ENCODE measurements at places on chromosomes 11 and 22.

DNA sequence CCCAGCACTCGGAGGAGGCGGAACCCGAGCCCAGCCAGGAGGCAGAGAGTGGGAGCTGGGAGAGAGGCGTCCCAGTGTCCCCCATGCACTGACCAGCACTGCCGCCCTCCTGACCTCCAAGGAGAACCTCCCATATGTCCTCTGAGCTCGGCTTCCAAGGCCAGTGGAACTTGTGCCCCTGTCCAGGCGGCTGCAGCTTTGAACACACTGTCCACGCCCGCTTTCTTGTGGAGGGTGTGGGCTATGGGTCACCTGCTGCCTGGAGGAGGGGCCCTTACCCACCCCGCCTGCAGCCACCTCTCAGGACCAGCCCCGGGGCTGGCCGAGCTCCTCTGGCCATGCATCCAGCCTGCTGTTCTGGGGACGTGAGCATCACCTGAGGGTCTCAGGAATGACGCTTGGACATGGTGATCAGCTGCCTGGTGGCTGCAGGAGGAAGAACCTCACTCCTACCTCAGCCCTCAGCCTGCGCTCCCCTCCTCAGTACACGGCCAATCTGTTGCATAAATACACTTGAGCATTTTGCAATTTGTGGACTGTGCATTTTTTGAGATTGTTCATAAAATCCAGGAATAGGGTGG lies 22.2 kb upstream of the MUC5B start:
- no peaks in the 10 kb centered on the region for H3K4me1 ChIP-seq
- H3K27ac ChIP-seq, result no peak overlapping the region
- ATAC-seq, result no peak
- H3K27me3 ChIP-seq, result no peaks in the 10 kb centered on the region

DNA sequence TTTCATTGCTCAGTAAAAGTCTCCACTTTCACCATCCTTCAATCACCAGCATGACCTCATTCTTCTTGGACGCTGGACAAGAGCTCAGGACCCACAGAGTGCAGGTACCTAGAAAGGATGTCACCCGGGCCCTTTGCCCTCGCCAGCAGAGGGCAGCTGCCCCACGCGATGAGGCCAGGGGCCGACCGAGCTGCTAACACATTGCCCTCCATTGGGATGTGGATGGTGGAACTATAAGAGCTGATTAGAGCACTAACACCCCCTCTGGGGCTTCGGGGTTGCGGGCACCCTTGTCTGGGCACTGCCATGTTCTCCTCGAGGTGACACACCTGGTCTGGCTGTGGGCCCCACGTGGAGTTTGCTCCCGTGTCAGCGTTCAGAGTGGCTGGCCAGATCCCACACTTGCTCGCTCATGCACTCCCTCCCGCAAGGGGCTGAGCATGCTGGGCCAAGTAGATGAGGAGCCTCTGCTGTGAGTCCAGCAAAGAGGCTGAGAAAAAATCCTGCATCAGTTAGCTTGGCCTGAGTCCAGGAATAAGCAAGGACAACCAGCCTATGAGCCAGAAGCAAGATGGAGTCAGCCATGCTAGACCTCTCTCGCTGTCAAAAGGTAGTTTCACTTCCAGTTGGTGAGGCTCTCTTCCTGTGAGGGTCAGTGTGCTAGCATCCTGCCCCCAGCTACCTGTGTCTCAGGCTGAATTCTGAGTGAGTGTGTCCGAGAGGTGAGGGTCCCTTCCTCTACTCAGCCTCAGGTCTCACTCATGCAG lies 9.8 kb downstream of the KRTAP5-6 start:
- H3K27ac ChIP-seq, result peak overlapping the region; percentile 11
- H3K4me3 ChIP-seq, result no peak overlapping the region
- H3K4me1 ChIP-seq, result no peaks in the 10 kb centered on the region
- no peak for ATAC-seq
- H3K27me3 ChIP-seq, result peaks cover 31% of the 10 kb centered on the region

DNA sequence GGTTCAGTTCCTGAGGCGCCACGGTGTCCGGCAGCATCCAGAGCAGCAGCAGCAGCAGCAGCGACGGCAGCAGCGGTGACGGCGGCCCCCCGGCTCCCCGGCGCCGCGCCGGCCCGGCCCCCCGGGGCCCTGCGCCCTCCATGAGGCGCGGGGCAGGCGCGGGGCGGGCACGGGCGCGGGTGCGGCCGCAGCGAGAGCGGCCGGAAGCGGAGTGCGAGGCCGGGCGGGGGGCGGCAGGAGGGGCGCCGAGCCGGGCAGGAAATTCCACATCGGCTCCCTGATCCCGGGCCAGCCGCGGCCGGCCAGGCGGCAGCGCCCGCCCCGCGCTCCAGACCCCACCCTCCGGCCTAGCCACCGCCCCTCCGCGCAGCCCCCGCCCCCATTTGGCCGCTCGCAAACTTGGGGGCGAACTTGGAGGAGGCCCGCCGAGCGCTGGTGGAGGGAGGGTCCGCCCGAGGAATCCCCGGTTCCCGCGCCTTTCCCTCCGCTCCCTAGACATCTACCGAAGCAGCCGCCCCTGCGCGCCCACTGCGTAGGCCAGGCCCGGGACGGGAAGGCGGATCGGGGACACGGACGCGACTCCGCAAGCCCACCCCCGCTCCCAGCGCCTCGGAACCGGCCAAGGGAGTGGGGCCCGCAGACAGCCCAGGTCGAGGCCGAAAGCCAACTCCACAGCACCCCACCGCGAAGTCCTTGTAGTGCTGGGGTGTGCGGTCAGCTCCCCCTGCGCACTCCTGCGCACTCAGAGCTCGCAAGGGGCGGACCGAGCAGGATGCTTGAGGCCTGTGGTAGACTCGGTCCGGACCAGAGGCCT lies at the start of gene SCARF2:
Gene SCARF2, minus strand, starts transcription at position 213 of the 814 bp plus-strand sequence. Its CDS starts 71 bp downstream, at position 142.
- peak within 1 kb of the TSS; percentile 81 for H3K4me3 ChIP-seq
- H3K36me3 ChIP-seq, result peaks cover 13% of the 10 kb centered on the region
- H3K27me3 ChIP-seq, result peaks cover 26% of the 10 kb centered on the region
- no peak for ATAC-seq
- peaks cover 6% of the 10 kb centered on the region for H3K4me1 ChIP-seq

- H3K27ac ChIP-seq, result no peak overlapping the region
- no peaks in the 10 kb centered on the region for H3K36me3 ChIP-seq
- H3K4me1 ChIP-seq, result no peaks in the 10 kb centered on the region
- ATAC-seq, result no peak
Observed at GRCh38 chr11:117888139-117888566, 11.7 kb upstream of the FXYD6 start.

DNA sequence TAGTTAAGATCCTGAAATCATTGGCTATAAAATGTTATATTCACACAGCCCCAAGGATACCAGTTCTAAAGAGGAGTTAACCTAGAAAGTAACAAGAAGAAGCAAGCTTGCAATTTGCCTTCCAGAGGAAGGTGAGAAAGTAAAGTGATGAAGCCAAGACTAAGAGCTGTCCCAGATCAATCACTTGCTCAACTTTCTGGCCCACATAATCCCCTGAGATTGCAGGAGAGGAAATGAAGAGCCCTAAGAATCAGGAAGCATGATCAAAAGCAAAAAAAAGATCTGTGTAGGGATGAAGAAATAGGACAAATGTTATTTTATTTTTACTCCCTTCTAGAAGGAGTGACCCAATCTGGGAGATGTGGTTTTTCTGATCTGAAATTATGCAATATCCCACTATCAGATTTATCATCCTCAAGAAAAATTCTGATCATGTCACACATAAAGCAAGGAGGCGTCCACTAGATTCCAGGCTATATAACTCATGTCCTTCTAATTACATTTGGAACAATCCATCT lies 180.3 kb upstream of the GUCY1A2 start:
- no peak for ATAC-seq
- no peak overlapping the region for H3K4me3 ChIP-seq
- no peaks in the 10 kb centered on the region for H3K4me1 ChIP-seq

- no peaks in the 10 kb centered on the region for H3K27me3 ChIP-seq
- H3K4me3 ChIP-seq, result no peak overlapping the region
- ATAC-seq, result no peak
- H3K36me3 ChIP-seq, result no peaks in the 10 kb centered on the region
- H3K4me1 ChIP-seq, result no peaks in the 10 kb centered on the region
- H3K27ac ChIP-seq, result no peak overlapping the region
Observed at GRCh38 chr11:42923651-42924050, 388.1 kb upstream of the API5 start.

- H3K27me3 ChIP-seq, result no peaks in the 10 kb centered on the region
- H3K4me1 ChIP-seq, result peaks cover 44% of the 10 kb centered on the region
- ATAC-seq, result peak; percentile 72
- peaks cover 18% of the 10 kb centered on the region for H3K36me3 ChIP-seq
- H3K4me3 ChIP-seq, result peak overlapping the region; percentile 98
- H3K27ac ChIP-seq, result peak overlapping the region; percentile 89
Observed at GRCh38 chr11:118911880-118912741, 13.6 kb downstream of the BCL9L start.

- peak within 1 kb of the TSS; percentile 67 for H3K4me3 ChIP-seq
- no peaks in the 10 kb centered on the region for H3K36me3 ChIP-seq
- H3K27me3 ChIP-seq, result no peaks in the 10 kb centered on the region
- H3K27ac ChIP-seq, result no peak within 1 kb of the TSS
Observed at GRCh38 chr11:63916837-63917691, at the start of gene RCOR2. TSS of gene RCOR2 (minus strand) at chr11:63917164. CDS start at chr11:63916456, 708 bp downstream.

GRCh38 chr22:33221568-33221967 lies 163.4 kb upstream of the SYN3 start:
- no peaks in the 10 kb centered on the region for H3K4me1 ChIP-seq
- peaks cover 11% of the 10 kb centered on the region for H3K27me3 ChIP-seq
- H3K27ac ChIP-seq, result no peak overlapping the region
- no peak overlapping the region for H3K4me3 ChIP-seq
- no peaks in the 10 kb centered on the region for H3K36me3 ChIP-seq
- ATAC-seq, result no peak

GRCh38 chr11:47569646-47570045 lies 4.2 kb downstream of the PTPMT1 start:
- H3K36me3 ChIP-seq, result peaks cover 54% of the 10 kb centered on the region
- no peak overlapping the region for H3K27ac ChIP-seq
- no peak overlapping the region for H3K4me3 ChIP-seq
- peaks cover 5% of the 10 kb centered on the region for H3K4me1 ChIP-seq

GRCh38 chr11:20031155-20032001 lies 128.9 kb downstream of the DBX1 start:
- H3K27me3 ChIP-seq, result peaks cover 11% of the 10 kb centered on the region
- ATAC-seq, result no peak
- H3K36me3 ChIP-seq, result no peaks in the 10 kb centered on the region
- H3K4me1 ChIP-seq, result no peaks in the 10 kb centered on the region
- H3K27ac ChIP-seq, result no peak overlapping the region

- H3K36me3 ChIP-seq, result no peaks in the 10 kb centered on the region
- H3K27me3 ChIP-seq, result peaks cover 7% of the 10 kb centered on the region
- H3K27ac ChIP-seq, result no peak overlapping the region
- no peak for ATAC-seq
Observed at GRCh38 chr11:71265559-71266092, 13.2 kb upstream of the SHANK2 start.

DNA sequence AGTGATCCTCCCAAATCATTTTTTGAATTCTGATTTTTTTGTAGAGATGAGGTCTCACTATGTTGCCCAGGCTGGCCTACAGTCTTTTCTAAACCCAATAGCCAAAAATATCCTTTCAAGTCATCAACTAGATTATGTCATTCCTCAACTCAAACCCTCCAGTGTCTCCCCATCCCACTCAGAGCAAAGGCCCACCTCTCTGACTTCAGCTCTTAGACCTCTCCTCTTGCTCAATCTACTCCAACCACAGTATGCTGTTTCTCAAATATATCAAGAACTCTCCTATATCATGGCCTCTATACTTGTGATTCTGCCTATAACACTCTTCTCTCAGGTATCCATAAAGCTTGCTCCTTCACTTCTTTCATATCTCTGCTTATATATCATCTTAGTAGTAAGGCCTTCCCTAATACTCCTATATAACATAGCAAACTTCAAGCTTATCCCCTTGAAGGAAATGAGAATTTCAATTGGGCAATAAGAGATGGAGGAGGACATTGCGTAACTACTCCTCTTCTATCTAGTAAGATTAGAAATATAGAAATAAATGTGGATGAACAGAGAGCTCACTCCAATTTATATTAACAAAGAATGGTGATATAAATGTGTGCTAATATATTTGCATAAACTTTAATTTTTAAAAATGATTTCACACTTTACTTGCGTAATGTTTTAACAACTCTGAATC lies 24.5 kb downstream of the DLG2 start:
- ATAC-seq, result no peak
- H3K4me1 ChIP-seq, result no peaks in the 10 kb centered on the region
- no peaks in the 10 kb centered on the region for H3K27me3 ChIP-seq
- no peaks in the 10 kb centered on the region for H3K36me3 ChIP-seq

GRCh38 chr11:122711362-122711761 lies 55.8 kb downstream of the UBASH3B start:
- H3K4me1 ChIP-seq, result no peaks in the 10 kb centered on the region
- H3K27ac ChIP-seq, result no peak overlapping the region
- no peaks in the 10 kb centered on the region for H3K36me3 ChIP-seq
- no peaks in the 10 kb centered on the region for H3K27me3 ChIP-seq

- no peaks in the 10 kb centered on the region for H3K27me3 ChIP-seq
- H3K4me1 ChIP-seq, result peaks cover 20% of the 10 kb centered on the region
Observed at GRCh38 chr11:86152006-86152862, 83.3 kb upstream of the PICALM start.

DNA sequence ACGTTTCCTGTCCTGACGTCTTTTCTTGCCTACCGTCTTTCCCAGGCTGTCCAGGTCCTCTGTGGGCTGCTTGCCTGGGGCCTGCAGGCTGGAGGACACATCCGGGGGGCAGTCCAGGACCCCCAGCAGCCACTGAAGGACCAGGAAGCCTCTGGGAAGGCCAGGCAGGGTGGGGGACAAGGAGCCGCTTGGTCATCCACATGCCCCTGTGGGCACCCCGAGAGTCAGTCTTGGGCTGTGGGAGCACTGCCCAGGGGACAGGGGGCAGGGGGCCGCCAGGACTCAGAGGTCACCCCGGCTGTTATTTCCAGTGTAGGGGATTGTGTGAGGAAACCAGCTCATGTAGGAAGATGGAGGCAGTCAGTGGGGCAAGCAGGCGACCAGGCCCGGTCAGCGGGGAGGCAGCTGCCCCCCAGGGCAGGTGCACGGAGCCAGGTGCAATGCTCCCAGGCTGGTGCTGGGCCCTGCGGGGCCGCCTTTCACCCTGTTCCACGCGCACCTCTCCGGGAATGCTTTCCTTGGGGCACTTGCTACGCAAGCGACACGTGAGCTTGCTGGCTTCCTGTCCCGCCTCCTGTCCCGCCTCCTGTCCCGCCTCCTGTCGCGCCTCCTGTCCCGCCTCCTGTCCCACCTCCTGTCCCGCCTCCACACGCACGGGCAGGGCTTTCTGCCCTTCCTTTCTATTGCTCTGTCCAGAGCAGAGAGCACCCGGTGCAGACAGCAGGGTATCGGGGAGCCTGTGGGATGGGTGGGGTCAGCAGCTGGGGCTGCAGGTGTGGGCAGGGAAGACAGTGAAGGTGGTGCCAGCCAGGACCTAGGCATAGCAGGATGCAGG lies 39.5 kb downstream of the MUC5B start:
- no peaks in the 10 kb centered on the region for H3K36me3 ChIP-seq
- ATAC-seq, result peak; percentile 90
- peaks cover 12% of the 10 kb centered on the region for H3K4me1 ChIP-seq
- H3K4me3 ChIP-seq, result peak overlapping the region; percentile 79

- H3K27ac ChIP-seq, result no peak overlapping the region
- ATAC-seq, result no peak
- no peaks in the 10 kb centered on the region for H3K27me3 ChIP-seq
- H3K4me3 ChIP-seq, result no peak overlapping the region
- peaks cover 54% of the 10 kb centered on the region for H3K36me3 ChIP-seq
Observed at GRCh38 chr22:17869285-17870096, 95.2 kb upstream of the BID start.
